ENCODE measurements at places on chromosomes 16 and 17.

GRCh38 chr17:81397314-81398175, 2.3 kb downstream of the BAHCC1 start:
- DNase-seq, result no peak

DNA sequence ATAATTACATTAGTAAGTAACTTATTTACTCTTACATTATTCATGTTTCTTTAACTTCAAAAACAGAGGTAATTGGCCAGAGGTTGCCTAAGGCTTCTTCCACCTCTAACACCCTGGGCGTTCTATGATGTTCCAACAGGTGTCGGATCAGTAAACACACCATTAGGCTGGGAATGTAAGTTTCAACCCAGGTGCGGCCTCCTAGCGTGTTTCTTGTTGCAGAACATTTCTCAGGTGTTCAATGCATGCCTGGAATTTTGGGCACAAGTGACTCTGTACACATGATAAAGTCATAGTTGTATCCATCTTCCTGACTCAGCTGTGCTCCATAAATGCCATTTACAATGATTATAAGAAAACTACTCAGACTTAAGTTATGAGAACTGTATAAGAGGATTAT, 1.0 kb downstream of the KRTAP2-2 start:
- DNase-seq, result no peak

DNA sequence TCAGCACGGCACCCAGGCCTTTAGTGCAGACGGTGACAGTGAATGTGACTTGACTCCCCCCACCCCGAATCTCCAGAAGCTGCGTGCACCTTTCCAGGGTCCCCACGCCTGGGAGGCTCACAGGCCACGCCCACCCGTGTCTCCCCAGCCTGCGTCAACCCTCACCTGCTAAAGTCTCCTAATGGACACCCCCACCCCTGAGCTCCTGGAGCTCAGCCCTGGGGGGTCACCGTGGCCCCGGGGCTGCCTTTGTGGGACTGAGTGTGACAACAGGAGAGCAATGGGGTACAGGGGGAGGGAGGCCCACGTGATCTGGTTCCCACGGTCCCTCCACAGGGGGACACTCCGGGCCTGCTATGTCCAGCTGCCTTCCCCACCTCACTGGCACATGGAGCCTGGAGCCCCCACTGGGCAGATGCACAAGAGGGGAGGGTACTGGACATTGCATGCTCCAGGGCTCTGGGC, 7.4 kb upstream of the FASN start:
- DNase-seq, result no peak

GRCh38 chr16:4316864-4317531, 1.1 kb downstream of the GLIS2 start:
- DNase-seq, result no peak

DNA sequence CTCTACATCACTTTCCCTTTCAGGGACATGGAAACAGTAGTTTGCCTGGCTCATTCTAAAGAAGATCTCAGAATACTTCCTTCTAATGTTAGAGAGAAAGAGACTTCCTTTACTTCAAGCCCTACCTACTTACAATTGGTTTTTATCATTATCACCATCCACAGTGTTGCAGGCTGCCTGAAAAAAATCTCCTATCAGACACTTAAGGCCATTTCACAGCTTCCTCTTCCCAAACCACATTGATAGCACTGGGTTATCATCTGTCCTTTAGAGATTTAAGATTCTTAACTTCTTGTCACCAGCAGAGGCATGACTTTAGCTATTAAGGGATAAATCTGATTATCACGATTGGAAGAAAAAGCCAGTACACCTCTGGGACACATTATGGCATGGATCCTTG, 178.5 kb upstream of the TBX2 start:
- DNase-seq, result no peak

DNA sequence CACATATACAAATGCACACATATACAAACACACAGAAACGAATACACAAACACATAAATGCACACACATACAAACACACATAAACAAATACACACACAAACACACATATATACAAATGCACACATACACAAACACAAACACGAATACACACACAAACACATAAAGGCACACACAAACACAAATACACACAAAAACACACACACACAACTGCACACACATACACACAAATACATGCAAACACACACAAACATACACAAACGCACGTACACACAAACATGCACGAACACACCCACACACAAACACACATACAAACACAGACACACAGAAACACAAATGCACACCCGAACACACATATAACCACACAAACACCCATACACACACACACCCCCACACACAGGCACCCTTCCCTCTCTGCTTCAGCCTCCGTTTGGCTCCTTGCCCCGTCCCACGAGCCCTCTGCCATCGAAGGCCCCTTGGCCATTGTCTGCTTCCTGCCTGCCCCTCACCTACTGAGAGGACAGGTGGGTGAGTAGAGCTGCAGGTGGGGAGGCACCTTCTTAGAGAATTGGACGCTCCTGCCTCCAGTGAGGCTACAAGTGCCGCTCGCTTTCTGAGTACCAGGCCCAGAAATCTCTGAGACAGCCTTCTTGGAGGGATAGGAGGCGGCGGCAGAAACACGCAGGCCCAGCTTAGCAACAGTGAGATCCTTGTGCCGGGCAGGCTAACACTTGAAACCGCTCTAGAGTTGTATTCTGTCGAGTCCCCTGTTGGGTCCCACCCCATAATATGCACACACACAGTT, 331.2 kb downstream of the FOXL1 start:
- DNase-seq, result no peak

GRCh38 chr16:23374721-23375510, 72.8 kb downstream of the SCNN1B start:
- DNase-seq, result no peak

GRCh38 chr17:2414446-2415064, 13.7 kb upstream of the MNT start:
- no peak for DNase-seq

- no peak for DNase-seq
Observed at GRCh38 chr16:35208001-35208935, 1748.9 kb downstream of the TP53TG3F start.

- DNase-seq, result no peak
Observed at GRCh38 chr17:77211681-77212080, 70.9 kb downstream of the SEC14L1 start.

- no peak for DNase-seq
Observed at GRCh38 chr17:1497831-1498230, 5.3 kb upstream of the MYO1C start.

DNA sequence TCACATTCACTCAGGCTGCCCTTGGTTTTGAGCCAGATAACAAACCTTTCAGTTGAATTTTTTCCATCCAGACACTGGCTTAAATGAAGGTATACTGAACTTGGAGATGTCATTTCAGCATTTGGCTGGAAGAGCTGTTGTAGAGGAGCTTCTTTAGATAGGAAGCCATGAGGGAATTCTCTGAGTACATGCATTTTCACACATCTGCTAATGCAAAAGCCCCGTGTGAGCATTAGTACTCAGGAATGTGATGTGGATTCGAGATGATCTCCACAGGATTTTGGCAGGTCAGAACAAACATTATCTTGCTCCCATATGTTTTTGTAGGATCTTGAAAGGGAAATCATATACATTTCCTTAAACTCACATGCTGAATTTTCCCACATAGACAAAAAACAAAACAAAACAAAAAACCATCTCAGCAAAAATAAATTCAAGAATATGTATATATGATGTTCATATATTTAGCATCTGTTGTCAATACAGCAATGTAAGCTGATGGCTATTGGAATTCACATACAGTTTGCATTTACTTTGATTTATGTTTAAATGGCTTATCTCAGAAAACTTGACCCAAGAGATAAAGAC, 277.2 kb upstream of the TBX2 start:
- no peak for DNase-seq

DNA sequence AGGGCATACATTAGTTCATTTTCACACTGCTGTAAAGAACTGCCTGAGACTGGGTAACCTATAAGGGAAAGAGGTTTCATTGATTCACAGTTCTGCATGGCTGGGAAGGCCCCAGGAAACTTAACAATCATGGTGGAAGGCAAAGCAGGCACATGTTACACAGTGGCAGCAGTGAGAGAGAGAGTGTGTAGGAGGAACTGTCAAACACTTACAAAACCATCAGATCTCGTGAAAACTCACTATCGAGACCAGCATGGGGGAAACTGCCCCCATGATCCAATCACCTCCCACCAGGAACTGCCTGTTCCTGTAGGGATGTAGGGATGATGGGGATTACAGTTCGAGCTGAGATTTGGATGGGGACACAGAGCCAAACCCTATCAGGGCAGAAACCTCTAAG, 17.2 kb downstream of the NUBP1 start:
- DNase-seq, result no peak

- no peak for DNase-seq
Observed at GRCh38 chr16:23561586-23561985, 4.1 kb downstream of the UBFD1 start.

GRCh38 chr17:82799591-82799990, 40.2 kb downstream of the ZNF750 start:
- no peak for DNase-seq

GRCh38 chr16:57329718-57330327, 28.8 kb upstream of the CCL22 start:
- no peak for DNase-seq

DNA sequence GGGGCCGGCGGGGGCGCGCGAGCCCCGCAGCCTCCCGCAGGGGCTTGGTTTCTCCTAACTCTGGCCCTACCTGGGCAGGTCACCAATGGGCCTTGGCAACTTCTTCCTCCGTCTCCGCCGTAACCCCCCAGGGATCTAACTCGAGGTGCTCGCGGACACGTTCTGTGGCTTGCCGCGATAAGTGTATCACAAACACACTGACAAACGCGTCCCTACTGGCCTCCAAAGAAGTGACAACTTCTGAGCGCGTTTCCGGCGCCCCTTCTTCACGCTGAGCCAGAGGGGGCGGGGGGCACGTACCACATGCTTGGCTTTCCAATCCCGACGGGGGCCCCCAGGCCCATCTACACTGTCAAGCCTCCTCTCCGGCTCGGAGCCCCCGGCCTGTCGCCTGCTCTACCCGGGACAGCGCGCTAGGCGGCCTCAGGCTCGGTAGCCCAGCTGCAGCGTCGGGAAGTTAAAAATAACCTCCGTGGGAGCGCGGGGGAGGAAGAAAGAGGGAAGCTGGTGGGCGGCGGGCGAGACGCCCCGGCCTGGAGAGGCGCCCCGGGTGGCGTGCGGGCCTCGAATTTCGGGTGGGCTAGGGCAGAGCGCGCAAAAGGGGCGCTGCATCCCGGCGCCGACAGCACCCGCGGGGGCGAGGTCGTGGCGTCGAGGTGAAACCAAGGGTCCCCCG, 725 bp upstream of the SPHK1 start:
- DNase-seq, result no peak

GRCh38 chr17:77214743-77215142, 74.0 kb downstream of the SEC14L1 start:
- no peak for DNase-seq

- DNase-seq, result no peak
Observed at GRCh38 chr16:64398793-64399192, 723.1 kb downstream of the CDH11 start.

DNA sequence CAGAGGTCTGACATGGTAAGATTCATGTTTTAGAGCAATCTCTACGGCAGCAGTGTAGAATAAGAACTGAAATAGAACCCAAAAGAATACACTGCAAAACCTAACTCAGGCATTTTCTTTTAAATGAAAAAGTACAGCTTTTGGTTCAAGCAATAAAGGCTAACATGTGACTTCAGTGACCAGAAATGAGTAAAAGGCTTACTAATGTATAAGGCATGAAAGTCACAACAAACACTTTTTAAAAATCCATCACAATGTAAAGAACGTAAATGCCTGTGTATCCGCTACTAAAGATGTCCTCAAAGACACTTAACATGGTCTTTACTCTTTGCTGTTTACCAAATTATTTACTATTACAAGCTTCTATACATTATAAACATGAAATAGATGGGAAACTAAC, 16.6 kb downstream of the KIAA0753 start:
- no peak for DNase-seq

DNA sequence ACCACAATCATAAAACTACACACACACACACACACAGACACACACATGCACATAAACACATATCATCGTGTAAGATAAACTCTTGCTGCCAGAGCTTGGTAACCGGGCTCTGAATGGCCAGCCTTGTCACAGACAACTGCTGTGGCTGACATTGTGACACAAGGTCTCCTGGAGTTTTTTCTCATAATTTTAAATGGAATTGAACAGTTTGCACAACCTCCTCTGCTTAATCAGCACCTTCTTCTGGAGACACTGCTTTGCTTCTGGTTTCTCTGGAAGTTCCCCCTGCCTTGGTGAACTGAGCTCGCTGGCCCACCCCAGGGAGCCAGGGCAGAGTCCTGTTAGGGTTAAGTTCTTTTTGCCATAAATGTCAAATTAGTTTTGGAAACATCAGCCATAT, 115.4 kb downstream of the UTP18 start:
- DNase-seq, result no peak

GRCh38 chr17:57391076-57391825, 134.9 kb downstream of the MSI2 start:
- no peak for DNase-seq

DNA sequence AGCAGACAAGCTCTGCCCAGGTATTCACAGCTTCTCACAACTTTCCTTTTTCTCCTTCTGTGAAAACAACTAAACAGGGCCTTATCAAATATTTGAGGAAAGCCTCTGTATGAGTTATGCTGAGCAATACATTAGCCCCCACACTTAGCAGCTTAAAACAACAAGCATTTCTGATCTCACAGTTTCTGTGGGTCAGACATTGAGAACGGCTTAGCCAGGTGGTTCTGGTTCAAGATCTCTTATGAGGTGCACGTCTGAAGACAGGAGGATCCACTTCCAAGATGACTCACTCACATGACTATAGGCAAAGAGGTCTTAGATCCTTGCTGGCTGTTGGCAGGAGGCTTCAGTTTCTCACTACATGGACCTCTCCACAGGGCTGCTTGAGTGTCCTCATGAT, 181.4 kb upstream of the WSCD1 start:
- DNase-seq, result no peak

DNA sequence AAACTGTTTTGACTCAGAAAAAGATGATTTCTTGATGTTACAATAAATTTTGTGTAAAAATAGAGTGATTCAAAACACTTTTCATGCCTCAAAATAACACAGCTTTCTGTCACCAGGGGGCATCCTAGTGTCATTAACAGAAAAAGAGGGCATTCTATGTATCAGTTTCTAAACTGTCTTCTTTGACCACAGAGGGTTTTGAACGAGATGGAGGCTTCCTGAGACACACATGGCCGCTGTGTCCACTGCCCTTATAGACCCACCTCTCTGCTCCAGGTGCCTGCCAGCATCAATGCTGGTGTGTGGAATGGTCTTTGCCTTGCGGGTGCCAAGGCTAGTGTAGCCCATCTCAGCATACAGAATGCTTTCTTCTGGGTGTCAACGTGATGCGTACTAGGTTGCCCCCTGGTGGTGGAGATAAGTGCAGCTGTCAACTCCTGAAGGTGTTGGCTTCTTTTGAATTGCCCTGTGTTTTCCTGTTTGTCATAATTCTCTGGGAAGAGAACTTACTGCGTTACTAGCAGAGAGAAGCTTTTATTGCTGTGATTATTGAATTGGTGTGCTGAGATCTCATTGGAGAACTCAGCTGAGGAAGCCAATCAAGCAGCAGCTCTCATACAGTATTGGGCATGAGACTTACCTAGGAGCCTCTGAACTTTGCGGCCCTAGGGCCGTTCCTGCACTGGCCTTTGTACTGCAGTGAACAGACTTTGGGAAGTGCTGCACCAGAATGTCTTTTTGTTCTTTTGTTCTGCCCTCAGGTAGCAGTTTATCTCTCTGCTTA, 38.6 kb downstream of the USP10 start:
- DNase-seq, result peak; percentile 73

Measured in stimulated activated CD4-positive, alpha-beta T cell treated with anti-CD3 and anti-CD28 coated beads, Interleukin-15, amount 100 ng/mL, for 48 hours (primary cell).